ENCODE measurements at places on chromosomes 4 and X. TPM values are rescaled to one million over a fixed set of nuclear protein-coding genes. Genes with fewer than 3 reads are reported as not detected.

TCEAL5 gene
- total RNA-seq, result not detected

FATE1 gene
- total RNA-seq, result not detected

FAM193A gene
- total RNA-seq, result 14.8 TPM

PNMA3 gene
- 0.26 TPM for total RNA-seq

UBA1 gene
- 70.8 TPM for total RNA-seq

- no peak for DNase-seq
Observed at GRCh38 chrX:21986596-21986995, 45.5 kb upstream of the PHEX start.

- no peak for DNase-seq
Observed at GRCh38 chrX:68684291-68684918, 36.9 kb downstream of the STARD8 start.

GRCh38 chr4:78673337-78673736, 102.8 kb upstream of the BMP2K start:
- DNase-seq, result no peak

- DNase-seq, result no peak
Observed at GRCh38 chr4:112513971-112514646, 1.9 kb downstream of the NEUROG2 start.

DNA sequence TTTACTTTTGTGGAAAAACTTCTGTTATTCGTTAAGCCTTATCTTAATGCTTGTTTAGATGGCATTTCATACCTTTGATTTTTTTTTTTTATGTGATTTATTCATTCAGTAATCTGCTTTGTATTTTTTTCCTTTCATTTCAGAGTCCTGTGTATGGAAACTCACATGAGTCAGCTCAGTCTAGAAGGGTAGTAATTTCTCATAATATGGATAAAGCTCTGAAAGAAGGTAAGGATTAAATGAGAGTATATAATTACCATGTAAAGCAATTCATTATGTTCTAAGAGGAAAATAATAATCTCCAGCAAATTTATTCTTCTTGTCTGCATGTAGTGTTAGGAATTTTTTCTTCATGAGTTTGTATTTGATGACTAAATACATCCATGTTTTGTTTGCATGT, 37.8 kb downstream of the SNX25 start:
- no peak for DNase-seq

DNA sequence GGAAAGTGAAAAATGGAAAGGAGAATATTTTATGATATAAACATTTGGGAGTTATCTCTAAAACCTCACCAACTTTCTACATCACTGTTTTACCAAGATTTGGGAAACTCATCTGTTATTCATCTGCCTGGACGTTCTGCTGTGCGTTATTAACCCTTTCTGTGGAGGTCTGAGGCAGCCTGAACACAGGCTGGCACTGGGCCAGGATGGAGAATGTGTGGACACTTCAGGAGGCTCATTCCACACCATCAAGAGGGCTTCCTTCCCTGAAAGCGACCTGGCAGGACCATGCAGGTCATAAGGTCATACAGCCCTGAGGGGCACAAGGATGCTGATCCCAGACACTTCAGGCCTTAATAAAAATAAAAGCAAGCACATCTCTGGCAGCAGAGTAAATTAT, 31.2 kb upstream of the TMEM184C start:
- DNase-seq, result no peak

GRCh38 chr4:183182873-183183725, 84.0 kb downstream of the WWC2 start:
- DNase-seq, result no peak

DNA sequence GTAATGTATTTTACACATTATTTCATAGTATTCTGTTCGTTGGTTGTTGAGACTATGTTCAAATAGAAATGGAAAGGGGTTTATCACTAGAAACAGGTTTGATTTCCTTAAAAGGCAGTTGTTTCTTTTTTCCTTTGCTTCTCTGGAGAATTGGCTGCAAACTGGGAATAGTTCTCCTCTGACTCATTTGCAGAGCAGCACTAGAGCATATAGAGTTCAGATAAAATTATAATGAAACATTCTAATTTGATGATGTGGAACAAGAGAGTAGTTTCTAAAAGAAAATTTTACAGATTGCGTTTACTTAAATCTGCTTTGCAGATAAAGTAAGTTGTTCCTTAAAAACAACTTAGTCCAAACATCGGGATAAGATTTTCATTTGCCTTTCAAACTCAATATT, 29.7 kb downstream of the SYNPO2 start:
- no peak for DNase-seq

- DNase-seq, result no peak
Observed at GRCh38 chr4:161696944-161697343, 466.9 kb downstream of the FSTL5 start.

DNA sequence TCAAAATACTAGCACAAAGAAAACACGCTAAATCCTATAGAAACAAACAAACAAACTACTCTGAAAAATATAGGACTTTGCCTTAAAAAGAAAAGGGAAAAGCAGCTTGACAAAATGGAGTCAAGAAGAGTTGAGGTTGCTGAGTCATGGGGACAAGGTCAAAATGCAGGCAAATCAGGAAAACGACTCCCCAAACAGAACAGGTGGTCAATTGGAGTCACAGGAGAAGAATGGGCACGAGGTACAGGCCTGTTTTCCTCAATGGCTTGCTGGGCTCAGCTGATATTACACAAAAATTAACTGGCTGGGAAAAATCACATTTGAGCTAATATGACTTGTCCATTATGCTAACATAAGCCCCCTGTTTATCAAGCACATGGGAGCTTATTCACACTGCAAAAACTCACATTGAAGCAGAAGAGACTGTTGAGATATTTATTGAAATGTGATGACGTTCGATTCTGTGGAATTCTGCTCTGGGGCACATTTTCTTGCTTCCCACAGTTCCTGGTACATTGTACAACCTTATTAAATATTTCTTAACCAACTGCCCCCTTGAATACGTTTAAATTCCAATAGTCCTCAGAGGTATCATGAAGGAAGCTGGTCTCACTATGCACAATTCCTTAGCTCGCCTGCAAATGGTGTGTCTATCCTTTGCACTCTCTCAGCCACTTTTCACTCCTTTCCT, 1622.1 kb downstream of the STIM2 start:
- no peak for DNase-seq

- no peak for DNase-seq
Observed at GRCh38 chrX:84218726-84219125, 30.7 kb upstream of the RPS6KA6 start.

DNA sequence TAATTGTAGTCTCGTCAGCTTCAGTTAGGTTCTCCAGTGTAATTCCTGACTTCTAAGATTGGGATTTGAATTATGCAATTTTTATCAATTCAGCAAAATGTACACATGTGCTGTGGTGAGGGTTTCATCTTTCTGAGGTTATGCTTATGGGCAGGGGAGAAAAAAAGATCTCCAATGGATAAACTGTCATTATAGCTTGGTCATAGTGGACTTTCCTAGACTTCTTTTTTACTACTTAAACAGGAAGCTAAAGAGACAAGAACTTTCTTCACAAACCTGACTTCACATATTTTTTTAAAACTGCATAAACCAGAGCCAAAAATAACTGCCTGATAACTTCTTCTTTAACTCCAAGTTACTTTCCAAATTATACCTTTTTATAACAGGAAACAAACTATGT, 21.7 kb upstream of the SPP1 start:
- no peak for DNase-seq

GRCh38 chr4:70920592-70920991, 18.4 kb downstream of the MOB1B start:
- no peak for DNase-seq

Data from body of pancreas (tissue), 4 donors.